ENCODE measurements at places on chromosomes 6 and 20.

DNA sequence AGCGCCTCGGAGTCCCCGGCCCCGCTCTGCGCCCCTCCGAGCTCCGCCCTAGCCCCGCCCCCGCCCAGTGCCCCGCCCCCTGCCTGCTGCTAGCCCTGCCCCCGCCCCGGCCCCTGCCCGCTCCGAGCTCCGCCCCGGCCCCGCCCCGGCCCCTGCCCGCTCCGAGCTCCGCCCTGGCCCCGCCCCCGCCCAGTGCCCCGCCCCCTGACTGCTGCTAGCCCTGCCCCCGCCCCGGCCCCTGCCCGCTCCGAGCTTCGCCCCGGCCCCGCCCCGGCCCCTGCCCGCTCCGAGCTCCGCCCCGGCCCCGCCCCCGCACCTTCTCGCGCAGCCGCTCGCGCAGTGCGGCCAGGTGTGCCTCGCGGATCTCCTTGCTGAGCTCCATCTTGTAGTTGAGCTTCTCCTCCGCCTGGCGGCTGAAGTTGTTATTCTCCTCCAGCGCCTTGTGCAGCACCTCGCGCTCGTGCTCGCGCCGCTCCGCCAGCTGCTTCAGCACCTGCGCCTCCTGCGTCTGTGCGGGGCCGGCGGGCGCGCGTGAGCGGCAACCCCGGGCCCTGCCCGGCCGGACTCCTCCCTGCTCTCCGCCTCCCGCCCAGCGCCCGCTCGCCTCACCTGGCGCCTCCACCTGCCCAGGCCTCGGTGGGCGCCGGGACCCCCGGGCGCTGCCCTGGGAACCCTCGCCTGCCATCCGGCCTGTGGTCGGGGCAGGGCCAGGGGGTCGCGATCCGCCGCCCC, 11.3 kb downstream of the STMN3 start:
- peak; percentile 97 for DNase-seq

GRCh38 chr6:31091680-31092079, 20.7 kb downstream of the C6orf15 start:
- DNase-seq, result no peak

GRCh38 chr6:137265561-137266308, 46.5 kb upstream of the IFNGR1 start:
- no peak for DNase-seq

DNA sequence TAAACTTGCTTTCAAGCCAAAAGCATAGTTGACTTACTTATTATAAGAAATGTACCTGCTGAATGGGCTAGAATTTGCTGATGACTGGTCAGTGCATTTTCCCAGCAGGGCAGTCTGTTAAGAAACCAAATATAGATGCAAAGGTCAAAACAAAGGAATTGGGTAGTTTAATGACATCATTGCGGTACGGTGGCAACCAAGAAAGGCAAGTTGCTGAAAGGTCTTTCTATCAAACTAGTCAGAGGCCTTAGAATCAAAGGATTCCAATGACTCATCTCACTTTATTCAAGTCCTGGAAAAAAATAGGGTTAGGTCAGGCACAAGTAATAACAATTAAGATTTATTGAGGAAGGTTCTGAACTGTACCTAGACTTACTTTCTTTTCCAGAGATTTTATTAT, 76.4 kb downstream of the KIZ start:
- no peak for DNase-seq

DNA sequence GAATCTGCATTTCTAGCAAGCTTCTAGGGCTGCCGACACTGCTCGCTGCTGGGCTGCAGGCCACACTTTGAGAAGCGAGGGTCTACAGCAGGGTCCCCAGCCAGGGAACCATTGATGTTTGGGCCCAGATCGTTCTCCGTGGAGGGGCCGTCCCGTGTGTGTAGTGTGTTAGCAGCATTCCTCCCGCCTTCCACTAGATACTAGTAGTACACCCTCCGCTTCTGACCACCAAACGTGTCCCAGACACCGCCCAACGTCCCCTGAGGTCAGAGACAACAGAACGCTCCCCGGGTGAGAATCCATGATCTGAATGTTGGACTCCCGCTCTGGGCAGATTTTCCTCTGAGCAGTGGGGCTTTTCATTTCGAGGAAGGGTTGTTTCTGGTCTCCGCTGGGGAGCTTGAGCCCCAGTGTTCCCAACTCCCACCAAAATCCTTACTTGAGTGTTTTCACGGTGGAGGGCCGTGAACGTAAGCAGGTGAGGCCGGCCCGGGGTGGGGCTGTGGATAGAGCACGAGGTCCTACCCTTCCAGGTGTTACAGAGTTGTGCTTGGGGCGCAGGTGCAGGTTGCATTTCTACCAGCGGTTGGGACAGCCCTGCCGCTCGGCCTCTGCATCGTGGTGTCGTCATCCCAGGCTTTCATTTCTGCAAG, 124.6 kb downstream of the SYCP2 start:
- peak; percentile 64 for DNase-seq

GRCh38 chr6:134724771-134725340, 225.0 kb downstream of the ALDH8A1 start:
- no peak for DNase-seq

DNA sequence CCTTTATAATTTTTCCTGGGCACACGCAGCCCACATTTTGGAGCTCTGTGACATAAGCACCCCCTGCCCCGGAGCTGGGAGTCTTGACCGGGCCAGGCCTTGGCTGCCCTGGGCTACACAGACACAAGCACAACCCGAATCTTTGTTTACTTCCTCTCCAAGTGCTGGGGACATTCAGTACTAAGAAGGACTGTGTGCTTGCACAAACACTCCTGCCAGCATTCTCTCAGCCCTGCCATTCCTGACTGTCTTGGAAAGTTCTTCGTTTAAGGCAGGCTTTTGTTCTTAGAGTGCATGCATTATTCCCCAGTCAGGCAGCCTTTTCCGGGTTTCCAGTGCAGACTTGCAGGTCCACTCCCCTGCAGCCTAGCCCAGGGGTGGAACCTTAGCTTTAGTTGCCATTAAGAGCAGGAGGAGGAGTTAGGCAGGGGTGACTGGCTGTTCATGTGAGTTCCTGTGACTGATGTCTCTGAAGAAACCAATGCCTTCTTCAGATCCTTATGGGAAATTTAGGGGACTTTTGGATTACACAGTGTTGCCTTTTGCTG, 28.6 kb downstream of the FOXO3 start:
- peak; percentile 68 for DNase-seq

DNA sequence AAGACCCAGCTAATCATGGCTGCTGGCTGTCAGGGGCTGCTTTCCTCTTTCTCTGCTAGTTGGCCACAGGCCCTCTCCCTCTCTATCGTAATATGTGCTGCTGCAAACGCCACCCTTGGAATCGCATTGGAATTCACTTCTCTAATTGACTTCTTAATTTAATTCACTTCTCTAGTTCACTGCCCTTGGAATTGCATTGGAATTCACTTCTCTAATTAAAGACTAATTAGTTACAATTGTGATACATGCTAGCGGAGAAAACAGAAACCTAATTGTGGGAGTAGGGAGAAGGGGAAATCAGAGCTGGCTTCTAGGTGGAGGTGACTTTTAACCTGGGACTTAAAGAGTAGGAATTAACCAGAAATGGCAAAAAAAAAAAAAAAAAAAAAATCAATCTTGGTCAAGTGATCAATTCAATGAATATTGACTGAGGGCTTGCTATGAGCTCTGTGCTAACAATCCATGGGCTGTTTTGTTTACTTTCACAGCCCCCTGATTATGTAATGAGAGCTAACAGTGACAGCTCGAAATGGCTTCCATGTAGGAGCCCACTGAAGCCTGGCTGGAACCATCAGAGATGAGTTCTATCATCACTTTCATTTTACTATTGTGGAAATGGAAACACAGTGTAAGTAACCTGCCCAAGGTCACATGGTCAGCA, 11.3 kb downstream of the ZFP64 start:
- no peak for DNase-seq

GRCh38 chr6:117938311-117938995, 31.4 kb downstream of the SLC35F1 start:
- DNase-seq, result no peak

DNA sequence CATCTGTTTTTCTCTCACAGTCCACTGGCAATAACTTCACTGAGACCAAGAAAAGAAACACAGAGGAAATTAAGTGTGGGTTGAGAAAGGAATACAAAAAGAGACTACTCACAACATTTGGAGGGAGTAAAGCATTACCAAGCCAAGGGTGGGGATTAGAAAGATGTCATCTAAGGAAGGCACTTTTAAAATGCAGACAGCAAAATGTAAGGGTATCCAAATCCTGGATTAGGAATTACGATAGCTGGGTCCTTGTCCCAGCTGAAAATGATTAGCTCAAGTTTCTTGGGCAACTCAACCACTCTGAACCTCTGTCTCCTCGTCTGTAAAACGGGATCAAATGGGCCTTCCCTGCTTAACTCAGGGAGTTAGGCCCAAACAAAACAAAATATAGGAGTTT, 2.2 kb downstream of the LEMD2 start:
- DNase-seq, result no peak

DNA sequence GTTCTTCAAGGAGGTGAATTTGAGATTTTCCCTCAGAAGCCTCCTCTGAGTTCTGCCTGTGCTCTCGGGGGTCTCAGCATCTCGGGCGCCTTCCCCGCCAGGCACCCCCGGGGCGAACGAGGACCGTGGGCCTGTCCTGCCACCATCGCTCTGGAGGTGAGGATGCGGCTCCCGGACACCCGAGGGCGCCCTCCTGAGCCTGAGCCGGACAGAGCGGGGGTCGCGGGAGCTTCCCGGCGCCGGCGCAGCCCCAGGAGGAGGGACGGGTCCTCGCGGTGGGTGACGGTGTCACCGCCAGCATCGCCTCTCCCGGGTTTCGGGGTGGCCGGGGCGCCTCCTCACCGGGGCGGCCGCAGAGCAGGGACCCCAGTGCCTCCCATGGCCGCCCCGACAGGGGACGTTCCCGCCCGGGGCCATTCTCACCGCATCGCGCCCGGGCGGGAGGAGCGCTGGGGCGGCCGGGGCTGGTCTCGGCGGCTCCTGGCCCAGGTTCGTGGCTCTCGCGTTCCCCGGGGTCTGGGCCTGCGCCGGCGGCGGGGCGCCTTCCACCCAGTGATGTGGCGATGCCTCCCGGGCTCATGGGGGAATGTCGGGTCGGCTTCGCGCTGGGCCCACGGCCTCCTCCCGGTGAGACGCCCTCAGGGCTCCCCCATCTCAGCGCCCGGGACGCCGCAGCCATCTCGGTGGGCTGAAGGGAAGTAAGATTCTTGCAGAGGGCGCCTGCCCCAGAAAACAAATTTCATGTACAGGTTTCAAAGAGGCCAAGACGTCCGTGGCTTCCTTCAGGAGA, 210.5 kb downstream of the ERMARD start:
- DNase-seq, result no peak

- DNase-seq, result no peak
Observed at GRCh38 chr6:72422171-72422570, 199.7 kb upstream of the KCNQ5 start.

DNA sequence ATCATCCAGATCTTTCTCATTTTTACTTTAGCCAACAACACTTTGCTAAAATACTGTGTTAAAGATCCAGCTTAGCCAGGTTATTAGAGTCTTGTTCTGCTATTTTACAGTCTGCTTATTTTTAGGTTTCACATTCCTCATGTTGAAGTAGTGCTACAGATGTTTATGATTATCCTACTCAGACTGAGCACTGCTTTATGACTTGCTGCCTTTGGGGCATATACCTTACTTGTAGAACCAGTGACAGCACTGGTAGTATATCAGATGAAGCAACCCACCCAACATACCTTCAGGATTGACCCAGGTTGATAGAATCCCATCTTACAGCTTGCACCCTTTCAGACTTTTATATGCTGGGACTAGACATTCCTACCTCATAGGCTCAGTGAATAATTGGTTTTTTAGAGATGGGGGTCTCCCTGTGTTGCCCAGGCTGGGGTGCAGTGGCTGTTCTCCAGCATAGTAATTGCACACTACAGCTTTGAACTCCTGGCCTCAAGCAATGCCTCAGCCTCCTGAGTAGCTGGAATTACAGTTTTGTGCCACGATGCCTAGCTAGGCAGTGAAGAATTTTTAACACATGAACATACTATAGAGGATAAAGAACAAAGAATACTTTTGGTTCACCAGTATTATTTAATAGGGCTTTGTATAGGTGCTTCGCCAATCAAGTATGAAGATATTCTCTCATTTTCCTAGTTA, 63.8 kb upstream of the DYNLRB1 start:
- DNase-seq, result no peak

- no peak for DNase-seq
Observed at GRCh38 chr20:16020971-16021370, 552.3 kb downstream of the KIF16B start.

- DNase-seq, result no peak
Observed at GRCh38 chr6:11008821-11009220, 35.3 kb downstream of the ELOVL2 start.

- DNase-seq, result no peak
Observed at GRCh38 chr20:15072316-15072715, 734.9 kb upstream of the FLRT3 start.

GRCh38 chr6:64908104-64908503, 798.9 kb downstream of the EYS start:
- no peak for DNase-seq

GRCh38 chr6:83722876-83723275, 14.0 kb upstream of the SNAP91 start:
- no peak for DNase-seq

Measured in RPMI8226 (cell line).